ENCODE measurements at places on chromosomes 1 and 21. TPM values are rescaled to one million over a fixed set of nuclear protein-coding genes. Genes with fewer than 3 reads are reported as not detected.

ATAD3A gene
- 126 TPM for total RNA-seq

- DNase-seq, result no peak
Observed at GRCh38 chr1:41474490-41475271, 9.8 kb downstream of the EDN2 start.

S100A1 gene
- not detected for total RNA-seq

DNA sequence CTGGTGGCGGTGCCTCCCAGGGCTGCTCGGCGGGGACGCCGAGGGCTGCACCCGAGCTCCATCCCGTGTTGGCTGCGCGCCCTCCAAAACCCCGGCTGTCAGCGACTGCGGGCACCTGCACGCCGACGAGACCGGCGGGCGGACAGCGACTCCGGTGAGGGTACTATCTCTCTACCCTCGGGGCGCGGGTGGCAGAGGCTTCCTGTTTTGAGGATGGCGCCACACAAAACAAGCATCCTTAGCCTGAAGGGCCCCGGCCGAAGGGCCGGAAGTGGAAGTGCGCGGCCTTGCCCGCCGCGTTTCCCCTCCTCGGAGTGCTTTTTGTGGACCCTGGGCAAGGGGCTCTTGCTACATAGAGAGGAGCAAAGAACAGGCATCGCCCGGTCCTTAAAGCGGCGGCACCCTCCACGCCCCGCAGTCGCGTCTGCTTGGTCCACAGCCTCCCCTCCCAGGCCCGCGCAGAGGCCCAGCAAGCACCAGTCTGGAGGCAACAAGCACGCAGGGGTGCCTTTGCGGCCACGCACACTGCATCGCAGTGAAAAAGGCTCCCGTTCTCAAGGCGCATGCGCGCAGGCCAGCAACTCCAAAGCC is 561 bp upstream of the COQ8A start:
- peak; percentile 82 for DNase-seq

GRCh38 chr1:91952187-91952586 is 3.0 kb downstream of the BRDT start:
- no peak for DNase-seq

GRCh38 chr1:30135698-30136097 is 587.7 kb downstream of the MATN1 start:
- DNase-seq, result no peak

- no peak for DNase-seq
Observed at GRCh38 chr1:182217967-182218366, 156.5 kb upstream of the ZNF648 start.

PDE4DIP gene
- total RNA-seq, result 17.8 TPM

DNA sequence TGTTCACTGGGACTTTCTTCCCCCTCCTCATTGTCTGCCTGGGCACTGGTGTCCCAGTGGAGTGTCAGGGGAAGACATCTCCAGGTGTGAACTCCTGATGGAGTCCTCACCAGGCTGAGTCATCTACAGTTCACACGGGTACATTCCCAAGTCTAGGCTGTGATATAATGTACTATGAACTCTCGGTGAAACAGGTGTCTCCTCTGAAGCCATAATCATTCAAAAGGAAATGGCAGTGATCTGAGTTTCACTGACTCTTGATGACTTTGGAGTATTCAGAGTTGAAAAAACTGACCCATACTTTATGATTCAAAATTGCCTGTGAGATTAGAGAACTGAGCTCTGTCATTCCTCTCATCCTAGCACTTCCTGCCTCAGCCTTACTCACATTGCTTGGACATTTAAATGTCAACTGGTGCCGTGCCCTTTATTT is 9.1 kb downstream of the LAMC2 start:
- DNase-seq, result no peak

GRCh38 chr1:84834419-84835064 is 58.5 kb downstream of the LPAR3 start:
- no peak for DNase-seq

DNA sequence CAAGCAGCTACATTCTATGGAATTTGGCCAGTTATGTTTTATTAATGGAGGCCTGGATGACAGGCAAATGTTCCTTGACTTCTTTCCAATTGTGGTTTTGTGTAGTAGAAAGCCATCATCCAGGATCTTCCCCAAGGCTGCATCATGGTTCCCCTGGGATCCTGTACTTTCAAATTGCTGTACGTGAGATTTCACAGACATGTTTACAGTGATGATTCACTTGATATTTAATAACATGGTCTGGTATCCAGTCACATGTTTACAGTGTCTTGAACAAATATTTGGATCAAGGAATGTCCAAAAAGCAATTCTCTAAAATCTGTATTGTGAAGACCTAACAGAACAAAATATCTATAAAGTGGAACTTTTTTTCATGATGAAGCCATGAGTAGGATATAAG is 68.3 kb upstream of the ST6GALNAC3 start:
- no peak for DNase-seq

SELENBP1 gene
- total RNA-seq, result not detected

GRCh38 chr21:15379776-15380175 is 315.0 kb upstream of the NRIP1 start:
- no peak for DNase-seq

NT5C1A gene
- 9.2 TPM for total RNA-seq

GRCh38 chr1:205301205-205301821 is 20.2 kb downstream of the NUAK2 start:
- no peak for DNase-seq

- no peak for DNase-seq
Observed at GRCh38 chr21:36236052-36236730, 79.6 kb downstream of the DOP1B start.

- DNase-seq, result no peak
Observed at GRCh38 chr1:99598738-99599411, 47.0 kb upstream of the PALMD start.

- no peak for DNase-seq
Observed at GRCh38 chr1:27522432-27523336, 32.7 kb upstream of the WASF2 start.

PUM1 gene
- total RNA-seq, result 180 TPM

GUCA2B gene
- not detected for total RNA-seq

- DNase-seq, result no peak
Observed at GRCh38 chr21:25176637-25177412, 430.5 kb downstream of the MRPL39 start.

- no peak for DNase-seq
Observed at GRCh38 chr1:84165601-84166000, 21.5 kb downstream of the PRKACB start.

HES2 gene
- total RNA-seq, result not detected

GRCh38 chr1:111249960-111250359 is 22.4 kb downstream of the CHI3L2 start:
- no peak for DNase-seq

DNA sequence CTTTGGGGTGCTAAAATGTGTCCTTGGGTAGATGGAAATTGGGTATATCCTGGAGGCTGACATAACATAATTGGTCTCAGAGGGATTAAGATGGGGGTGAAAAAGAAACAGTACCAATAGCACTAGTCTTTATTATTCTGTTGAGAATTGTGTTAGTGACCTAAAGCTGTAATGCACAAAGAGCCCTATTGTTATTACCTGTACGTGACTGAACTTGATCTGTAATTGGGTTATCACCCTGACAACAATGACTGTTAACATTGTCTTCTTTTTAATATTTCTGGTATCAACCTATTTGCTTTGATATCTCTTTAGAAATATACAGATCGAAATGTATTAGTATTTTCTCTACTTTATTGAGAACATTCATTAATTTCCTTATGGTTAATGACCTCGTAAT is 147.6 kb downstream of the NEK7 start:
- DNase-seq, result no peak
